Activated CD4-positive, alpha-beta memory T cell treated with anti-CD3 and anti-CD28 coated beads for 36 hours (primary cell): ENCODE measurements at places on chromosomes 16 and 17. TPM values are rescaled to one million over a fixed set of nuclear protein-coding genes. Genes with fewer than 3 reads are reported as not detected.

The CCDC200 gene
- not detected for total RNA-seq

The KRTAP1-3 gene
- total RNA-seq: not detected

The PIGW gene
- 12.3 TPM for total RNA-seq

The SRCIN1 gene
- total RNA-seq: 1.6 TPM

DNA sequence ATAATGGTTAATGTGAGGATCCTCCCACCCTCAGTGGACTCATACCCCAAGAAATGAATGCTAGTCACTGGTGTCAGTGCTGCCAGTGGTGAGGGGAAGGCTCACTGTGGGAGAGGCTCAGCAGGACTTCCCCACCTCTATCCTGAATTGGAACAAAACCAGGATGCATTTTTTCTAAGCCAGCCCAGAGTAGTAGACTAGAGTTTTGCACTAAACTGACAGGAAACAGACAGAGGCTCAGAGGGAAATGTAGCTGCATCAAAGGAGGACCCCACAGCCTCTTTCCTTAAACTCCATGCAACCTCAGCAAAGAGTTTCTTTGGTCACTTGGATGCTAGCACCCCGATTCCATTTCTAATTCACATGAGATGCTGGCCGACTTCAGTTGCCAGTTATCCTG, 10.7 kb upstream of the SKAP1 start:
- no peaks in the 10 kb centered on the region for H3K27me3 ChIP-seq
- DNase-seq: no peak
- H3K27ac ChIP-seq: peak overlapping the region; percentile 88
- H3K4me3 ChIP-seq: peak overlapping the region; percentile 7

GRCh38 chr17:78960928-78961327, 18.8 kb downstream of the LGALS3BP start:
- H3K36me3 ChIP-seq: no peaks in the 10 kb centered on the region
- H3K4me1 ChIP-seq: no peaks in the 10 kb centered on the region
- H3K4me3 ChIP-seq: no peak overlapping the region
- H3K27me3 ChIP-seq: peaks cover 2% of the 10 kb centered on the region

DNA sequence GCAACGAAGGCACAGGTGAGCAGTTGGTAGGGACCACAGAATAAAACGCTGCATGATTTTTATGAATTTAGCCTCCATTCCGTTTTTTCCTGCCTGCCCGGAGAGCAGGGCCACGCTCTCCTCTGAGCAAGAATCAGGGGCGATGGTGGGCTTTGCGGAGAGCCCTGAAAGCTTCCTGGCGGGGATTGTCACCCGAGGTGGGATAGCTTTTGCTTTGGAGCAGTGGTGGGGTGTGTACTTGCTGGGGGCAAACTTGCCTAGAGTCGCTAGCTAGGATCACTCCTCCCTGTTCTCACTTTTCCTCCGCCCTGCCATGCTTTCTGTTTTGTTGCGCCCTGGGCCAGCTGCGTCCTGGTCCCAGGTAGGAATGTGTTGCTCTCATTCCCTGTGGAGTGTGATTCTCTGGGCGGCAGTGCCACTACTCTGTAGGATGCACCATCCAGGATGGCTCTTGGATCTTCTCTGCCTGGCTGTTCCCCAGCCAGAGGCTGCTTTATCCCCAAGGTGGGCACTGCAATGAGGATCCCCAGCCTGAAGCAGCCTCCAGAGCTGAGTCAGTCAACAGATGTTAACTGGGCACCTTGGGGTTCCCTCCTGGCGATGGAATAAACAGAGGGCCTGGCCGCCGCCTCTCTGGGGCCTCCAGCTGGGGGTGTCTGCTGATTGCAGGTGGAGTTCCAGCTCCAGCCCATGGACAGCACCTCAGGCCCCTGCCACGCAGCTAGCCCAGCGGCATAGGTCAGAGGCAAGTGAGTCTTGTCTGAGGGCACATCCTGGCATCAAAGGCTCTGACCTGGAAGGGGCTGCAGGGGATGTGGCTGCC, 360.9 kb upstream of the TNRC6C start:
- H3K4me3 ChIP-seq: no peak overlapping the region
- DNase-seq: no peak
- no peaks in the 10 kb centered on the region for H3K27me3 ChIP-seq
- no peaks in the 10 kb centered on the region for H3K36me3 ChIP-seq

- H3K27me3 ChIP-seq: no peaks in the 10 kb centered on the region
- H3K4me3 ChIP-seq: no peak overlapping the region
- DNase-seq: no peak
- no peaks in the 10 kb centered on the region for H3K4me1 ChIP-seq
Observed at GRCh38 chr17:60563743-60564142, 36.2 kb upstream of the PPM1D start.

DNA sequence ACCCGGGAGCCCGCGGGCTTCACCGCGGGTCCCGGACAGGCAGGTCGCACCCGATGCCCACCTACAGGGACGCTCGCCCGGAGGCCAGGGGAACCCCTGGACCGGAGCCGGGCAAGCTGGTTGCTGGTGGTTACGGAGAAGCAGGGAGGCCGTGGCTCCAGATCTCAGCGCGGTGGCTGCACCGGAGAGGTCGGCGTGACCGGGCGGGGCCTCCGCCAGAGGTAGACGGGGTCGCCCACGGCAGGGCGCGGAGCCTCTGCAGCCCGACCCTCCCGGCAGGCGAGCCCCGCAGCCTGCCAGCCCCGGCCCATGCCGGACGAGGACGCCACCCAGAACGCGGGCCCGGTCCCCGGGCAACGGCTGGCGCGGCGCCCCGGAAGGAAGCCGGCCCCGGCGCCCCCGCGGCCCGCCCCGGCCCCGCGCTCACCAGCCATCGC, 341 bp downstream of the PCYT2 start:
- DNase-seq: no peak
- peaks cover 7% of the 10 kb centered on the region for H3K4me1 ChIP-seq
- no peak overlapping the region for H3K27ac ChIP-seq
- H3K36me3 ChIP-seq: peaks cover 22% of the 10 kb centered on the region

GRCh38 chr17:76772842-76773525, 35.1 kb downstream of the MFSD11 start:
- H3K36me3 ChIP-seq: peaks cover 29% of the 10 kb centered on the region
- peak overlapping the region; percentile 67 for H3K4me3 ChIP-seq
- H3K27me3 ChIP-seq: no peaks in the 10 kb centered on the region
- peak; percentile 71 for DNase-seq
- H3K4me1 ChIP-seq: peaks cover 23% of the 10 kb centered on the region

- DNase-seq: peak; percentile 42
- no peaks in the 10 kb centered on the region for H3K27me3 ChIP-seq
- peaks cover 46% of the 10 kb centered on the region for H3K4me1 ChIP-seq
- no peaks in the 10 kb centered on the region for H3K36me3 ChIP-seq
- peak overlapping the region; percentile 93 for H3K4me3 ChIP-seq
- peak overlapping the region; percentile 97 for H3K27ac ChIP-seq
Observed at GRCh38 chr17:60390925-60391470, 935 bp downstream of the USP32 start.

GRCh38 chr17:50758524-50758923, 8.8 kb downstream of the ANKRD40CL start:
- peaks cover 2% of the 10 kb centered on the region for H3K27me3 ChIP-seq
- H3K4me3 ChIP-seq: no peak overlapping the region
- no peak overlapping the region for H3K27ac ChIP-seq
- H3K36me3 ChIP-seq: peaks cover 9% of the 10 kb centered on the region
